Prostate gland (tissue), 2 donors: ENCODE measurements at places on chromosomes 5 and 9. TPM values are rescaled to one million over a fixed set of nuclear protein-coding genes. Genes with fewer than 3 reads are reported as not detected.

DNA sequence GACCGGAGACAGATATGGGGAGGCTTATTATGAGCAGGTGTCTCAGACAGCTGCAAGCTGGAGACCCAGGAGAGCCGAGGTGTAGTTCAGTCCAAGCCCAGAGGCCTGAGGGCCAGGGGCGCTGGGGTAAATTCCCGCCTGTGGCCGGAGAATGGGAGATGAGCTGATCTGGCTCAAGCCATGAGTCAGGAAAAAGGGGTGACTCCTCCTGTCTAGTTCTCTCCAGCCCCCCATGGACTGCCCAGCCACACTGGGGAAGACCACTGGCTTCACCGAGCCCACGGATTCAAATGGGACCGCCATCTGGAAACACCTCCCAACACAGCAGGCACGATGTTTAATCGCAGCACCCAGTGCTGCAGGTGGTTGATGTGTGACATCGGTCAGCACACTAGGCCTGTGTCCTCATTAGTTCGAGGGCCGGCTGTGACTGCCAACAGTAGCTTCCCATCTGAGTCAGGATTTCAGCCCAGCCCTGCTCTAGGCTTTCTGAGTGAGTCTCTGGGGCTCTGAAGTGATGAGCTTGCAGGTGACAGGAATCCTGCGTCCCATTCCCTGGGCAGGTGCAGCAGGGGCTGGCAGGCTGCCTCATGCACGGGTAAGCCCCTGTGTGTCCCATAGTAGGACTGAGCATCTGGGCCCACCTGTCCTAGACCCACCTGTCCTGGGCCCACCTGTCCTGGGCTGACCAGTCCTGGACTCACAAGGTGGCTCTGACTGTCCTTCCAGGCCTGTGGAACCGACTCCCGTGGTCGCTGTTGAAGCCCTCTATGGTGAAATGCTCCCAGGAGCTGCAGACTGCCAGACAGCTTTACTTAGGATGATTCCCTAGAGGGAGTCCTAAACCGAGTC, 49.7 kb downstream of the AHRR start:
- H3K27me3 ChIP-seq, result peaks cover 4% of the 10 kb centered on the region
- no peaks in the 10 kb centered on the region for H3K36me3 ChIP-seq
- H3K4me1 ChIP-seq, result no peaks in the 10 kb centered on the region
- no peak overlapping the region for H3K4me3 ChIP-seq
- DNase-seq, result peak; percentile 2

DNA sequence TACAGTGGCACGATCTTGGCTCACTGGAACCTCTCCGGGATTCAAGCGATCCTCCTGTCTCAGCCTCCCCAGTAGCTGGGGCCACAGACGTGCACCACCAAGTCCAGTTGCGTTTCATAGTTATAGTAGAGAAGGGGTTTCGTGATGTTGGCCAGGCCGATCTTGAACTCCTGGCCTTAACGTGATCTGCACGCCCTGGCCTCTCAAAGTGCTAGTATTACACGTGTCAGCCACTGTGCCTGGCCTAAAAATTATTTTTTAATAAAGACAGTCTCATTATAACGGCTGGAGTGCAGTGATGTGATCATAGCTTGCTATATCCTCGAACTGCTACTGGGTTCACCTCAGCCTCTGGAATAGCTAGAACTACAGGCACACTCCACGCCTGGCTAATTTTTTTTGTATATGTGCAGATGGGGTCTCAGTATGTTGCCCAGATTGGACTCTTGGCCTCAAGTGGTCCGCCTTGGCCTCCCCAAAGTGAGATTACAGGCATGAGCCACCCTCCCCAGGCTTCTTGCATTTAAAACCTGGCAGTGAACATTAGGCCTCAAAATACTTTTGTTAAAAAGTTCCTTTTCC, 4.4 kb downstream of the NPM1 start:
- no peaks in the 10 kb centered on the region for H3K36me3 ChIP-seq
- H3K27ac ChIP-seq, result no peak overlapping the region
- H3K4me1 ChIP-seq, result peaks cover 11% of the 10 kb centered on the region
- DNase-seq, result no peak
- no peak overlapping the region for H3K4me3 ChIP-seq

DNA sequence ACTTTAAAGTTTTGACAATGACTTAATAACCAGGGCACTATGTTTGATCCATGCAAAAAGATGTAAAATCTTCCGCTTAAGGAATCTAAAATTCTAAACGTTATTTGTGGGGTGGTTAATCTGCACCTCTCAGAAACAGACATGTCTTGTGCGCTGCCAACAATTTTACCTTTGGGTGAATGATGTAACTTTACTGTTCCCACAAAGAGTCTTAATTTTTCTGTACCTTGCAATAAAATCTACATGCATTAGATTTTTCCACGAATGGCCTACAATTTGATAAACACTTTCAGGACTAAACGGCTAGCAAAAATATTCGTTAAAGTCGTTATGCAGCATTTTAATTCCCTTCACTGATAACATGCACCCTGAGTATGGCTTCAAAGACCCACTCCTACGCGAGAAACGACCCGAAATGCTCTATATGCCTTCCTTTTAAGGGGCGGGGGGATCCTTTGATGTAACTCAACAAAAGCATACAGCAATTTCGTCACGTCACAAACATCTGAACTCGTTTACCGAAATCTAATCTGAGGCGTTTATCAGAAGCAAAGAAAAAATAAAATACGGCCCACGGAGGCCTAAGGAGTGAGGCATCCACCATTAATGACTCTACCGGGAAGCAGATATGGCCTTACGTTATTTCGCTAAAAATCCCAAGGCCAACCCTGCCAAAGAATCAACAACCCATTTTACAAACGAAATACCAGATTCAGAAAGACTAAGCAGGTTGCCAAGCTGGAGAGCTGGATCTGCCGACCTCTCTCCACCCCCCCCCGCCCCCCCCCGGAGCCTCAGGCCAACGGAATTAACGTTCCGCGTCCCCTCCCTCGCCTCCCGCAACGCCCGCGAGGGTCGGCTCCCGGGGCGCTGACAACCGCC, 621 bp downstream of the AK6 start:
- DNase-seq, result no peak
- H3K27ac ChIP-seq, result peak overlapping the region; percentile 97
- peak overlapping the region; percentile 83 for H3K4me3 ChIP-seq

DNA sequence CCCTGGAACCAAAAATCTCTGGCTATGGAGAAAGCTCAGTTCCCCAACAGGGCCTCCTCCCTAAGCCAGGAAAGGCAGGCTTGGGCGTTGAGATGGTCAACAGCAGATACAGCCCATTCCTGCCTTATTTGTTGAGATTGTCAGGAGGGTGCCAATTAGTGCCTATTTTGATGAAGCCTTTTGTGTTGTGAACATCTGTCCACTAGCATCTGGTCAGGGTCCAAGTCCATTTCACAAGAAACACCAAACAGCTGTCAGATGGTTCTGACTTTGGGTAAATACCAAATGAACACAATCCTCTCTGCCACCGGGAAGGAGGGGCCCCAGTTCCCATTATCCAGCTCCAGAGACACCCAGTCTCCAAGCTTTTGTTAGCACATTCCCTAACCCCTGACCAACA, 19.9 kb downstream of the SEMA6A start:
- no peak for DNase-seq
- H3K4me1 ChIP-seq, result no peaks in the 10 kb centered on the region
- H3K27me3 ChIP-seq, result no peaks in the 10 kb centered on the region
- no peak overlapping the region for H3K4me3 ChIP-seq
- no peaks in the 10 kb centered on the region for H3K36me3 ChIP-seq

GRCh38 chr9:85713897-85714296, 27.9 kb downstream of the AGTPBP1 start:
- no peaks in the 10 kb centered on the region for H3K27me3 ChIP-seq
- no peak overlapping the region for H3K27ac ChIP-seq
- H3K4me3 ChIP-seq, result no peak overlapping the region
- no peak for DNase-seq
- H3K4me1 ChIP-seq, result no peaks in the 10 kb centered on the region
- H3K36me3 ChIP-seq, result no peaks in the 10 kb centered on the region

- no peaks in the 10 kb centered on the region for H3K4me1 ChIP-seq
- H3K27ac ChIP-seq, result peak within 1 kb of the TSS; percentile 89
- DNase-seq, result peak; percentile 47
- H3K36me3 ChIP-seq, result no peaks in the 10 kb centered on the region
- H3K4me3 ChIP-seq, result peak within 1 kb of the TSS; percentile 71
These were observed at the start of gene NUDT12 for GRCh38 chr5:103562453-103563157. Gene NUDT12 (minus strand): TSS chr5:103562789. CDS start chr5:103560248, 2,541 bp downstream.

- H3K4me1 ChIP-seq, result peaks cover 8% of the 10 kb centered on the region
- H3K36me3 ChIP-seq, result no peaks in the 10 kb centered on the region
- no peaks in the 10 kb centered on the region for H3K27me3 ChIP-seq
- no peak overlapping the region for H3K4me3 ChIP-seq
- DNase-seq, result no peak
These were observed 3.1 kb upstream of the GNPDA1 start for GRCh38 chr5:142015781-142016533.

DNA sequence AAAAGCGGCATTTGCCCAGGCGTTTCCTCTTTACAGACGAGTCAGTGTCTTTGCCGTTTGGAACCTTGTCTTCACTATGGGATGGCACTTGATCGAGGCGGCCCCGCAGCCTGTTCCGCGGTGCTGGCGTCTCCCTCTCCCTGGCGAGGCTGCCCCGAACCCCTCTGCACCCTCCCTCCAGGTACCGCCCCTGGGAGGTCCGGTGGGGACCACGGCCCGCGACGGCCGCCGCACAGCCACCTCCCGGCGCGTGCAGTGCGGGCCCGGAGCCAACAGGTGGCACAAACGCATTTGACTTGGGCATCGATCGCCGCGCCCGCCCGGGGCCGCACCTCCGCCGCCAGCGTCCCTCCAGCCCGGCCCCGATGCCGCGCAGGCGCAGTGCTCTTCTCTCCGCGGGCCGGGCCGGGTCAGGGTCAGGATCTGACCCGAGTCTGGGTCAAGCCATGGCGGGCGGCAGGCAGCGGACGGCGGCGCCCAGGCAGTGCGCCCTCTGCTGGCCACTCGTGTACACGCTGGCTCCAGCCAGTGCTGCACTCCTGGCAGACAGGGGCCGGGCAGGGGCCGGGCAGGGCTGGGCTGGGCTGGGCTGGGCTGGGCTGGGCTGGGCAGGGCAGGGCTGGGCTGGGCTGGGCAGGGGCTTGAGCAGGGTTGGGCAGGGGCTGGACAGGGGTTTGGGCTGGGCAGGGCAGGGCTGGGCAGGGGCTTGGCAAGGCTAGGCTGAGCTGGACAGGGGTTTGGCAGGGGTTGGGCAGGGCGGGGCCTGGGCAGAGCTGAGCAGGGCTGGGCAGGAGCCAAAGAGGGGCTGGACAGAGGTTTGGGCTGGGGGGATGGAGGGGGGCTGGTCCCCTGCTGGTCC, 155.8 kb upstream of the IRX4 start:
- no peaks in the 10 kb centered on the region for H3K36me3 ChIP-seq
- no peaks in the 10 kb centered on the region for H3K27me3 ChIP-seq
- peak; percentile 48 for DNase-seq
- H3K4me3 ChIP-seq, result peak overlapping the region; percentile 37
- H3K27ac ChIP-seq, result peak overlapping the region; percentile 12

GRCh38 chr5:139443831-139444453, 4.6 kb upstream of the DNAJC18 start:
- H3K4me3 ChIP-seq, result no peak overlapping the region
- no peaks in the 10 kb centered on the region for H3K36me3 ChIP-seq
- no peak for DNase-seq
- H3K4me1 ChIP-seq, result no peaks in the 10 kb centered on the region

DNA sequence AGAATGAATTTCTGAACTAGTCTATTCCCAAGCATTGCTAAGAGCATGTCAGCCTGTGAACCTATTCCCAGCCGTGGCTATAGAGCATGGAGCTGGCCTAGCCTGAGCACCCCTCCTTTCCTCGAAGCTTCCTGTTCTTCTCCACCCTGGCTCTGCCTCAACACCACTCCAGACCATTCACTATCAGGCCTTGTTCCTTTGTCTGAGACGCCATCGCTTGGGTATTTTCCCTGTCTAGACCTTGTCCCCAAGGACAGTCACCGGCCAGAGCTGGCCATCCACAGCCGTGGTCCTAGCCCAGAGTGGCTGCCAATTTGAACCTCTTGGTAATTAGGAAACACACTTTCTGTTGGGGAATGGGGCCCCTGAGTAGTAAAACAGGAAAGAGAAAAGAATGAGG, 105.8 kb downstream of the LIFR start:
- DNase-seq, result no peak
- H3K27ac ChIP-seq, result no peak overlapping the region
- no peaks in the 10 kb centered on the region for H3K27me3 ChIP-seq
- no peaks in the 10 kb centered on the region for H3K36me3 ChIP-seq

- H3K27me3 ChIP-seq, result no peaks in the 10 kb centered on the region
- no peak overlapping the region for H3K4me3 ChIP-seq
These were observed 36.0 kb upstream of the IL7R start for GRCh38 chr5:35820735-35821134.

- H3K27ac ChIP-seq, result peak overlapping the region; percentile 16
- peak overlapping the region; percentile 27 for H3K4me3 ChIP-seq
- no peak for DNase-seq
- no peaks in the 10 kb centered on the region for H3K27me3 ChIP-seq
These were observed 395 bp downstream of the DRD1 start for GRCh38 chr5:175443514-175444059.

- no peak overlapping the region for H3K27ac ChIP-seq
- peaks cover 4% of the 10 kb centered on the region for H3K36me3 ChIP-seq
- no peak for DNase-seq
- peaks cover 10% of the 10 kb centered on the region for H3K4me1 ChIP-seq
These were observed 3.9 kb downstream of the MED22 start for GRCh38 chr9:133344071-133344470.

DNA sequence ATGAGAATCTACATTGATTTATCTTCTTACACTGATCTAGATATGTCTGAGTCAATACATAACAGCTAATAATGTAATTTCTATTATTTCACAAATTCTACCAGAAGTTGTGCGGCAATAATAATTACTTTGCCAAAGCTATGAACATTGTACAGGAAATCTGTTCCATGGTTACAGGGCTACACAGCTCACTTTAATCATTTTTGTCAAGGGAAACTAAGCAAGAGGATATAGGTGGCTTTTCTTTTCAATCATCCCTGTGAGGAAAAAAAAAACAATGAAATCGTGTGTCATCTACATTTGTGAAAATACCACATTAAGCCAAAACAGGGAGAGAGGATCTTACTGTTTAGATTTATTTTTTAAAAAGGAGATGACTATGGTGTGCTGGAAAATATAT, 717.4 kb downstream of the NR2F1-AS1 start:
- DNase-seq, result no peak
- H3K36me3 ChIP-seq, result no peaks in the 10 kb centered on the region
- H3K27ac ChIP-seq, result no peak overlapping the region
- no peaks in the 10 kb centered on the region for H3K4me1 ChIP-seq
- H3K27me3 ChIP-seq, result no peaks in the 10 kb centered on the region

GRCh38 chr9:134867917-134868750, 12.5 kb upstream of the FCN2 start:
- no peak overlapping the region for H3K4me3 ChIP-seq
- peaks cover 5% of the 10 kb centered on the region for H3K4me1 ChIP-seq
- H3K36me3 ChIP-seq, result no peaks in the 10 kb centered on the region
- no peaks in the 10 kb centered on the region for H3K27me3 ChIP-seq
- H3K27ac ChIP-seq, result no peak overlapping the region
- no peak for DNase-seq

FBP2 gene
- total RNA-seq, result 2.0 TPM

ALDH7A1 gene
- 62.7 TPM for total RNA-seq

PCDHGA8 gene
- 1.1 TPM for total RNA-seq

AQP7 gene
- not detected for total RNA-seq

PLAC8L1 gene
- not detected for total RNA-seq

TAS2R1 gene
- total RNA-seq, result not detected
